ENCODE measurements at places on chromosomes 2 and 18. TPM values are rescaled to one million over a fixed set of nuclear protein-coding genes. Genes with fewer than 3 reads are reported as not detected.

Gene CNOT11
- total RNA-seq, result 21.2 TPM

Gene GPR155
- 5.4 TPM for total RNA-seq

Gene PSD4
- 5.4 TPM for total RNA-seq

Gene FOXD4L1
- total RNA-seq, result not detected

Gene RGPD5
- 87.0 TPM for total RNA-seq

Gene RNF181
- 93.3 TPM for total RNA-seq

DNA sequence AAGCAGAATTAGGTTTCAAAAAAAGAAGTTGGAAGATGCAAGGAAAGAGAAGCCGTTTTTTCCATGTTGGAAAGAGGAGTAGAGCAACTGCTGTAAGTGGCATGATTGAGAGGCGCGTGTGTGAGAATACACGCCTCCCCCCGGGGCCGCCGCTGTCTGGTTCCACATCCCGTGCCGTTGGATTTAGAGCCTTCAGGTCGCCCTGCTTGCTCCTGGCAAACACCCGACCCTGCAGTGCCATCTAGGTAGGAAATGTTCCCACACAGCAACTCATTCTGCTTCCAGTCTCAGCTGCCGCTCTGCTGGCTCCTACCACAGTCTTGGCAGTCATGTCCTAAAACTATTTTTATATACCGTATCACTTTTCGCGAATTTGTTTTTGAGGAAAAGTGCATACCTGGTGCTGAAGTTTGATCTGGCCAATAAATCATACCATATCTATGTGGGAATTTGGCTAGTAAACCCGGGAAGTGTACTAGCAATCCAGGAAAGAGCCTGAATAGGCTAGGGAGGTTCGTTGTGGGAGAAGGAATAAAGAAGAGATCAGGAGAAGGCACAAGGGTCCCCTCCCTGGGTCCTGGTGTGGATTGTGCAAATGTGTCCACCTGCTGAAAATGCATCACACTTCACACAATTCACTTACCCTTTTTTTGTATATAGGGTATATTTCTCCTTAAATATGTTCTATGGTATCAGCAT is 372.7 kb downstream of the FBXO15 start:
- no peak for DNase-seq

GRCh38 chr2:19176977-19177376 is 181.4 kb downstream of the OSR1 start:
- DNase-seq, result no peak

DNA sequence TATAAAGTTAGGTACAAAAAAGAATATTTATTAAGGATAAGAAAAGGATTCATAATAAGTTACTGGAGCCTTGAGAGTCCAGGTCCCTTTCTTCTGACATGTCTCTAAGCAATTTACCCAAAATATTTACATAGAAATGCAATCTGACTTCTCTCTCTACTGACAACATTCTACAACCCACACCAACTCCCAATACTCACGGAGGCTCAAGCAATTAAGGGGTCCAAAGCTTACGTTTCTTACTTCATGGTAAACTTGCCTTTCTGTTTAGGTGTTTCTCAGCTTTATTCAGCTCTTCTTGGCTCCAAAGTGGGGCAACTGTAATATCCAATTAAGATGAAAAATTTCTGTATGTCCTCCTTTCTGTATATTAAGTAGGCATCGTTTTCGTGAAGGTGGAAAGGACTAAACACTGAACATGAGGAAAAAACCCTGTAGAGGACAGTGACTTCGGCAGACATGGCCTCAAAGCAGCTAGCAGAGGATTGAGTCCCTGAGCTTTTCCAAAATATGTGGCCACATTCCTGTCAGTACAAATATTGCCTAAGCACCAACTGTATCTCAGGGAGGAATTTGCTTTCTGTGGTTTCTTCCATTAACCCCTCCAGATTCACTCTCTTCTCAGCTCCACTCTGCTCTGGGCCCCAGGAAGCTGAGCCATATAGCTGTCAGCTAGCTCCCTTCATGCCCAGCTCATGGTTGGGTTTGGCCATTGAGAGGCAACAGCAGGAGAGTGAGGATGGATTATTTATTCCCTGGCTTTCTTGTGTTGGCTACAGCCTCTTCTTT is 67.9 kb upstream of the GLS start:
- DNase-seq, result no peak

GRCh38 chr2:47429795-47430194 is 26.8 kb downstream of the MSH2 start:
- no peak for DNase-seq

DNA sequence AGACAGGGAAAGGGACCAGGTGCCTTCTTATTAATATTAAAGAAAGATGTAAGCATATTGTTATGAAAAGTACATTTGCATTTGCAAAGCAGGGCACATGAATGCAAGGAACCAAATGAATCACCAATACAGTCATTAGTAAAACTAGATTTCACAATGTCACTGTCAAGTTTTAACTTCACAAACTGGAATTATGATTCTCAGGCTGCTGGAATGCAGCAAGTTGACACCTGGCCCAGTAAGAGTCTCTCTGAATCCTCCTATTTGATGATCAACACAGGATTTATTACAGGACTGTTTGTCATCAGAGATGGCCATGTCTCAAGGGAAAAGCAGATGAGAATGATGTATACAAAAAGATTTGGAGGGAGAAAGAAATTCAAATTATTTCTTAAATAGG is 72.9 kb upstream of the STK39 start:
- no peak for DNase-seq

- no peak for DNase-seq
Measured at GRCh38 chr2:70460333-70460732, 93.3 kb downstream of the TGFA start.

DNA sequence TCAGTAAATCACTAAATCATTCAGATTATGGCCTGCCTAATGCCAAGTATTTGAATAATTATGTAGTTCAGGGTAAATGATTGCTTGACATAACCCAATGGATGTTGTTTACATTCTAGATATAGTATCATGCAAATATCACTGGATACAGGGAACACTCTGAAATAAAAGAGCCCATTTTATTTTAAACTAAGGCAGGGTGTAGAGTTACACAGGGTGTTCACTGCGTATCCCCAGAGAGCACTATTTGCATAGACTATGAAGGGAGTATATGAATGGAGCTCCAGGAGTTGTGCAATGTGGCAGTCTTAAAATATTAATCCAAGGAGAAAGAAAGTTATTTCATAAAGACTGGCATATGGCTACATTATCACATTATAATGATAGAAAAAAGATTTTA is 701.1 kb upstream of the KLHL29 start:
- DNase-seq, result no peak

DNA sequence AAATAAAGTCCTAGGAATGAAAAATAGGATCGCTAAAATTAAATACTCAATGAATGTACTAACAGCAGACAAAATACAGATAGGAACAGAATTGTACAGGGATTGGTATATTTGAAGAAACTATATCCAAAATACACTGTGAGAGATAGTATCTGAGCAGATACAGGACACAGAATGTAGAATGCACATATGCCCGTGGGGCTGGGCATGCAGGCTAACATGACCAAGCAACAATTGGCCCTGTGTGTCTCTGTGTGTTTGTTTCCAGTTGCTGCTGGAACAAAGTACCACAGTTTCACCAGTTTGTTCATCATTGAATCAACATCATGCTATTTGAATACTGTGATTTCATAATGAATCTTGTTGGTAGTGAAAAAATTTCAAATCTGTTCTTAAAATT is 127.6 kb downstream of the PMAIP1 start:
- no peak for DNase-seq

- DNase-seq, result no peak
Measured at GRCh38 chr2:235690082-235690808, 196.4 kb downstream of the AGAP1 start.

- no peak for DNase-seq
Measured at GRCh38 chr2:53848062-53848461, 11.7 kb downstream of the GPR75 start.

DNA sequence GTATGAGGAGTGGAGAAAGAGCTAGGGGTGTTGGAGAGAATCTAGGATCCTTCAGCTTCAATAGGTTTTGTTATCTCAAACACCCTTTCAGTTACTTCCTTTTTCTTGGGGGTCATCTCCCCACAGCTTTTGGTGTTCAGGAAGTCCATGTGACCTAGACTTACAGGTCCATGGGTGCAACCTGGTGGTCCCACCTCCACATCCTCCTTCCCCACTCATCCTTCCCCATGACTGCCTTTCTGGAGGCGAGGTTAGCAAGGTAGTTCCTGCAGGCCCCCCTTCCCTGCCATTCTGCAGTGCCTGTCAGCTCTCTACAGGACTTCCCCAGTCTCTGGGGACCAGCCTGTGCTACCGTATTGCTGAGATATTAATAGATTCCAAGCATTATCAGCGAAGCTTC is 107.6 kb downstream of the TMEM17 start:
- DNase-seq, result no peak

- DNase-seq, result no peak
Measured at GRCh38 chr18:32358529-32358928, 112.2 kb downstream of the GAREM1 start.

GRCh38 chr2:142989273-142990204 is 112.1 kb downstream of the KYNU start:
- DNase-seq, result no peak

DNA sequence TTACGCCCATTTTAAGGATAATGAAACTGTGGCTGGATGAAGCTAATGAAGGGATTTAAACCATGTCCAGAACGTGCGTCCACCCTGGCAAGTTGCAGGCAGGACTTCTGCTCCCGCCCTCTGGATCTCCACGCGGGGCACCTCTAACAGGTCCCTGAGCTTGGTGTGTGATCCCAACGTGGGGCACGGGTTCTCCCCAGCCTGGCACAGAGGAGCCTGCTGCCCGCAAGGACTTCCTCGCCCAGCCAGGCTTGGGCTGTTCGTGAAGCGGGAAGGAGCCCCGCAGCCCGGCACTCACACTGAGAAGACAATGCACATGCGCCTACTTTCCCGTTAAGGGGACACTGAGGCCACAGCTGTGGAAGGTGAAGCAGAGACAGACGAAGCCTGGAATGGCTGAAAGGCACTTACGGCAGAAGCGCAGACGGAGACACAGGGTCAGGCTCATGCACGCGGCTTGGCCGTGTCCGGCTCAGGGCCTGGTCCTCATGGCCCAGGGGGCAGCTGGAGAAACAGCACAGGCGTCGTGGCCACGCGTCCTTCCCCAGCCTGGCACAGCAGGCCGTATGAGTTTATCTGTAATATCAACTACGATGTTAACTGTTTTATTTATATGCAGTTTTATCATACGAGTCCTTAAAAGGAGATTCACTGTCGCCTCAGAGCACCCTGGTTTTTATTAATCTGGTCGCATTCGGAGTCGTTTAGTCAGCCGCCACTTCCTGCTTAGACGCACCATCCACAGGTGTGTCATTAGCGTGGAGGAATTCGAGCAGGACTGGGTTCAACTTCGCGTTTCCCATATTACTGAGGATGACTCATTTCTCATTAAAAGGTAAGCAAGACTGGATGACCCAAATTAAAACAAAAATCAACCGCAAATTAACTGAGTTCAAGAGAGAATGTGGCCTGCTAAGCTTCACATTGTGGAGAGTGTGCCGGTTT is 835.9 kb downstream of the GALR1 start:
- DNase-seq, result no peak

DNA sequence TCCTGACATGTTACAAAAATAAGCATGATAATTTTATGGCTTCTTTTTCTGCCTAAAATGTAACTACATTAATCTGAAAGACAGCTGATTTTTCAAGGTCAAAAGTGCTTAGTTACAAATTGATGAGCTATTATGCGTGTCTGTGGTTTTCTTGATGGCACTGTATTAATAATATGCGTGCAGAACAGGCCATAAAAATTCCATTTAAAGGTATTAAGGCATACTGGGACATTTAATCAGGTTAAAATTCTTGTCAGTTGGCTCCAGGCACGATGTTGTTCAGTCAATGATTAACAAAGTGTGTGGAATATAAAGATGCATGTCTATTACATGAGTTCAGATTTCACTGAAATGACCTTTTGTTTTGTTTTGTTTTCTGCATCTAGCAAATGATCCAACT is 420.1 kb upstream of the ZNF804A start:
- DNase-seq, result no peak

All from ovary (tissue), 10 donors.